ENCODE measurements at places on chromosomes 7 and 10.

DNA sequence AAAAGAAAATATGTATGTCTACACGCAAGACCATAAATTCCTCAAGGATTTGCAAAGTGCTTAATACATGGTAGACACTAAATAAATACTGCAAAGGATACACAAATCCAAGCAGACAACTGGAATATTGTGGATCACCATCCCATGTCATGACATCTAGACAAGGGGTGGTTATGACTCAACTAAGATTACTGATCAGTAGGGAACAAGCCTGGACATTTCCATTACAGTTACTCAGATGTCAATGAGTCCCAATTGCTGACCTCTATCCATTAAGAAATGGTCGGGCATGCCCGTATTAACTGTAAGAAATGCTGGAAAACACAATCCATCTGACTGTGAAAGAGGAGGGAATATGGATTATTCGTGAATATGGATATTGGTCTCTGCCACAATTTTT, 27.6 kb upstream of the RUFY2 start:
- no peak for DNase-seq

DNA sequence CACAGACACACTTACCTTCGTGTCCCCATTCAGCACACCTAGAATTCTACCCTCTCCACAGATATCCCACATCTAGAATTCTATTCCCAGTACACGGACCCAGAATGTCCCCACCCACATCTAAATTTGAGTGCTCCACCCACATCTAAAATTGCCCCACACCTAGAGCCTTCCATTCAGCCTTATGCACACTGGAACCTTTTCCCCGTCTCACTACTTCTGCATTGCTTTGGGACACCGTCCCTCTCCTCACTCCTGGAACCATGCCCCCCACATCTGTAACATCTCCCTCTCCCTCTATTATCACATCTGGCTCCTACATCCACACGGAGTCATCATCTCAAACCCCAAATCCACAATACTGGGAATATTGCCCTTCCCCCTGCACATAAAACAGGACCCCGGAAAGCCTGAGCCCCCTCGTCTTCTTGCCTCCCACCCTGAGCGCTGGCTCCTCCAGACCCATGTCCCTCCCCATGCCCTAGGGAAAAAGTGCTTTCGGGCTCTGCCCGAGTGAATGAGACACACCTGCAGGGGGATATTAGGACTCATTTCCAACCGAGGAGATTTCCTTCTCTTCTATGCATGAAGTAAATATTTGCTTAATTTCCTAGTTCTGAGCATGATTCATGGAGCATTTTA, 125.8 kb upstream of the UNC5B start:
- DNase-seq: no peak

- DNase-seq: no peak
Measured at GRCh38 chr7:70529914-70530585, 601.9 kb upstream of the GALNT17 start.

DNA sequence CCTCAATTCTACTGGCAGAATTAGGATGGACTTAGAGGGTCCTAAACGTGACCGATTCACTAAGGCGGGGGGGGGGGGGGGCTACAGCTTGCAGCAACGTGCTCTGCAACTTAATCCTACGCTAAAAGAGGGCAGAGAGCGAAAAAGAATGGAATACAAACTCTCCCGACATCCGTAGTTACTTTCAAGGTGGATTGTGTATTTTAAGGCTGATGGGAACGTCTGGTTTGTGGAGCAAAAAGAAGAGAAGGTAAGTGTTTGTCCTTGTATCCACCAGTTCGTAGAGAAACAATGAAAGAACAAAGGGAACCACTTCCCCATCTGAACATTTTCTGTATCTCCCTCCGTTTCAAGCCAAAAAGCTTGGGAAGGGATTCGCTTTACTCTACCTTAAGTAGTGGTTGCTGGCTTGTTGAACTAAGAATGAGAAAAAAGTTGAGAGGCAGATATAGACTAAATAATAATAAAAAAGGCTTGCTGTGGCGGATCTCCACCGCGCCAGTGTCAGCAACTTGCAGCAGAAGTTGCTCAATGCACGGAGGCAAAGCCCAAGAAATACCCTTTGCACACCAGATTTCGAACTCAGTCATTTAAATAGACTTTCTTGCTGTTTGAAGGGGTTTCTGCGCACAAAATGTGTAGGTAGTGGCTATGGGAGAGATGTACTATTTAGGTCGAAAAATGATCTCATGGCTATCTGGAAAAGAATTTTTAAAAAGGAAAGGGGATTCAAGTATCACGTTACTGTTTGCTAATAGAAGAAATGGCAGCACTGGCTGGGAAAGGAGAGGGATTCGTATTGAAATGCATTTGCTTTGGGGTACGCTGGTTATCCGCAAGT, 736 bp downstream of the SKIDA1 start:
- no peak for DNase-seq

GRCh38 chr7:134016223-134016941, 110.8 kb upstream of the LRGUK start:
- no peak for DNase-seq

DNA sequence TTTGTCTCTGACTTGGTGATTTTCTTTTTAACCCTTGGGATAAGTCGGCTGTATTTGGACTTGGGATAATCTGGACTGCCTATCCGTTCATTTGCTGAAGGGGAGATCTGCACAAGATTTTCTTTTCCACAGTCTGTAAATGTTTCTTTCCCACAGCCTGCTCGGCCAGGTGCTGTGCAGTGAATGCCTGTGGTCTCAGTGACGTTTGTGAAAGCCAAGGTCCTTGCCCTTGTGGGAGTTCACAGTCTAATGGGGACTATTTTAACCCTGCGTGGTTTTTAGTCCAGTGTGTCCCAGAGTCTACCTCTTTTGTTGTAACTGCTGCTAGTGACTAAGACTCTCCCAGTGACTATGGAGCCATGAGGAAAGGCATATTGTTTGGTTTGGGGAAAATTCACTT, 8.9 kb downstream of the PNLIP start:
- no peak for DNase-seq

- no peak for DNase-seq
Measured at GRCh38 chr10:91287912-91288311, 67.4 kb downstream of the PCGF5 start.

DNA sequence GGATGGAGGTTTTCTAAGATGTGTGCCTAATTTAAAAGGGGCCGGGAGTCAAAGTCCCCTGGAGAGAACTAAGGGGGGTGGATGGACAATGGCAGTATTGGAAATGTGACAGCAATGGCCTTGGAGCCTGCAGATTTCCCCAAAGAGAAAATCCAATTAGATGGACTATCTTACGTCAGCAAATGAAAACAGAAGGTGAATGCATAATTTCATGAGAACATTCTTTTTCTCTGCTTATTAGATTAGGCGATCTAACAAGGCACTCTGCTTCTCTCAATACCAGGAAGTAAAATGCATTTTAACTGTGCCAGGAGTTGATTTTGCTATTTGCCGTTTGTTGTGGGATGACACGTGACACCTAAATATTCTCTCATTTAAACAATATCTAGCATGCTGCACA, 226.6 kb downstream of the ADAM12 start:
- DNase-seq: no peak

- no peak for DNase-seq
Measured at GRCh38 chr7:79822620-79823240, 311.9 kb upstream of the GNAI1 start.

DNA sequence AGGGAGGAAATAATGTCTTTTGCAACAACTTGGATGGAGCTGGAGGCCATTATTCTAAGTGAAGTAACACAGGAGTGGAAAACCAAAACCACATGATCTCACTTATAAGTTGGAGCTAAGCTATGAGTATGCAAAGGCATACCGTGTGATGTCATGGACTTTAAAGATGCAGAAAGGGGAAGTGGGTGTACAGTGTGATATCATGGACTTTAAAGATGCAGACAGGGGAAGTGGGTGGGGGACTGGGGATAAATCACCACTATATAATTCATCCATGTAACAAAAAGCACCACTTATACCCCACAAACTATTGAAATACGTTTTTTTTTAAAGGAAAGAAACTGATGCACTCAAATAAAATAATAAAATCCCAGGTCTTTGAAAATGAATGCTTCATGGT, 29.5 kb downstream of the LYZL2 start:
- DNase-seq: no peak

- DNase-seq: no peak
Measured at GRCh38 chr7:113217314-113217713, 99.0 kb upstream of the SMIM30 start.

GRCh38 chr10:23630376-23630775, 191.5 kb downstream of the OTUD1 start:
- DNase-seq: no peak

DNA sequence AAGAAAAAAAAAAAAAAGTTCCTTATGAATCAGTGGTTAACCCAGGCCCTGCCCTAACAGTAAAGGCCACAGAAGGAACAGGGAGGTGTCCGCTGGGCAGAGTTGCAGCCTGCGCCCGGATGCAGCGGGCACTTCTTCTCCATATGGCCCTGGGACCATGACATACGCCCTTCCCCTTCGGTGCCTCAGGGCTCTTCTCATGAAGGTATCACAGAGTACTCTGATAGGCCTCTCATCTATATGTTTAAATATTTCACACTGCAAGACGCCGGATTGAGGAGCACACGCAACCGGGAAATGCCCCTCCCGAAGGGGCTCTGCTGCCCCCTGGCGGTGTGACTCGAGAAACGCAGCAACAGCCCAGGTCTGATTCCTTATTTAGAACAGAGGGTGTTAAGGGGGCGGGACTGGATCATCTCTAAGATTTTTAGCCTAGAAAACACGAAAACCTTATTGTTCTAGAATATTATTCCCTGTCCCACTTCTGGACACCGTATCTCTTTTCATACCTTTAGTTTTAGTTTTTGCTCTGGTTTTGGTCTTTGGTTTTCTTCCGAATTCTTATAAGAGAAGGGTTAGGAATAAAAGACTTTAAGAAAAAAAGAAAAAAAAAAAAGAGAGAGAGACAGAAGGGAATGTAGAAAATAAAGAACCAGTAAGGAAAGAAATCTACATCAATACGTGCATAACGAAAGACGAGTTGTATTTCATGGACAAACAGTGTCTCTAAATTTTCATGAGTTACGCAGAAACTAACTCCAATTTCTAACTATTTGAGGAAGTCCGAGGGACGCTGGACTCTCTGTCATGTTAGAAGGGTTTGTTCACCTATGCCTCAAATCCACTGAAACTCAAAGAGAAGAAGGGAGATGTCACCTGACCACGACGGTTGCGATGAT, 12.0 kb downstream of the DAGLB start:
- DNase-seq: peak; percentile 88

DNA sequence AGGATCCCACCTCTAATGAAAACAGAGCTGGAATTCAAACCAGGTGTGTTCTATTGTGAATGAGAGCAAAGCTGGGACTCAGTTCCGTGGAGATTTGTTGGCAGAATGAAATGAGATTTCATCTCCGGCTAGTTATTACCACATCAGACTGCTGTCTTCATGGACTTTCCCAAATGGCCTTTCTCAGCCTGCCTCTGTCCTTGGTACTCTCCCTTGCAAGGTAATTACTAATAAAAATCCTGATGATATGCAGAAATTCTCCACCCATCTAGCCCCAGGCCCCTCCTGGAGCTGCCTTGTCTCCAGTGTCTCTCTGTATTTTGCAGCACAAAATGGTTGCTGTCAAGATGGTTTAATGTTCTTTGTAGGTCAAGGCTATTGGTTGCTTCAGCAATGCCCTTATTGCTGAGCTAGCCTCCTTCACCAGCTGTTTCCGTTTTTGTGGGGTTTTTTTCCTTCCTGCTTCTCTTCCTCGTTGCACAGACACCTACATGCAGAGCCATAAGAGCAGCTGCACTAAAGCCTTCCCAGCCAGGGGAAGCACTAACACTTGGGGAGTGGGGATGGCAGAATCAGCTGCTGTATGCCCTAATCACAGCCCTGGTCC, 185.0 kb upstream of the GHITM start:
- no peak for DNase-seq

DNA sequence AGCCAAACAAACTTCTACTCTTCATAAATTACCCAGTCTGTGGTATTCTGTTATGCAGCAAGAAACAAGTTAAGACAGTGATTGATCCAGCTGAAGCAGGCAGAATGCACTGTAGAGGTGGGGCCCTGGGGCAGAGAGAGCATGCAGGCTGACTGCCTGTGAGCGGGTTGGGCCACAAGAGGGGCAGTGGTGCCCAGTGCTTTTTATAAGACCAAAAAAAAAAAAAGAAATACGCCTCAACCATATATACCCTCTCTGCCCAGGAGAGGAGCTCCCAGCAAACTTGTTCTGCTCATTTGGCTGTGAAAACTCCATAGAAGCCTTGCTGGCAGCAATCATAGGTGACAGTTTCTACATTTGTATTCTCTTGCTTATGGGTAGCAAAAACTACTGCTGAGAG, 104.7 kb downstream of the SORBS1 start:
- no peak for DNase-seq

DNA sequence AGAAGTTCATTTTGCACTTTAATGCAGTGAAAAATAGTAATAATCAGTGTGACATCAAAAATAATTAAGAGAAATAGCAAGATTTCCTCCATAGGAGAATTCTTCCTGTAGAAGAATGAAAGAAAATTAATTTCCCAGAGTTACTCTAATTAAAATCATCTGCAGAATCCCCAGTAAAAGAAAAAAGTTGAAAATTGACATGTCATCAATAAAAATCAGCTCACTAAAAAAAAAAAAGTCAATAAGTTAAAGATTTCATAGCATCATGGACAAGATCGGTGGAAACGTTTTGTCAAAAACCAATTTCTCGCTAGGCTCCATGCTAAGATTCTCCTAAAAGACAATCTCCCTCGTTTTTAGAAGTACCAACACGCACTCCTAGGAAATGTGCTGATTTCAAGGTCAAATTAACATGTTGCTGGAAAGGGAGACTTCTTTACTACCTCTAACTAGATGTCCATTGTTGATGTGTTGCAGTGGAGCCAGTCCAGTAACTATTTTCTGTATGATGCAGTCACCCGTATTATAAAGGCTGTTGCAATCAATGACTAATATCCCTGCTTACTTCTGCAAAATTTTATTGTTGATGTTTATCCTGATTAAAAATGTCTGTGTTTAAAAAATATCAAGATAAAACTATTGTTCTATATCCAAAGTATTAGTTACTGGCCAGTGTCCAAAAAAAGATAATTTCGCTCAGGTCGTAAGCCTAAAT, 591.9 kb upstream of the MGMT start:
- no peak for DNase-seq

GRCh38 chr7:117319181-117319580, 3.7 kb downstream of the WNT2 start:
- no peak for DNase-seq

DNA sequence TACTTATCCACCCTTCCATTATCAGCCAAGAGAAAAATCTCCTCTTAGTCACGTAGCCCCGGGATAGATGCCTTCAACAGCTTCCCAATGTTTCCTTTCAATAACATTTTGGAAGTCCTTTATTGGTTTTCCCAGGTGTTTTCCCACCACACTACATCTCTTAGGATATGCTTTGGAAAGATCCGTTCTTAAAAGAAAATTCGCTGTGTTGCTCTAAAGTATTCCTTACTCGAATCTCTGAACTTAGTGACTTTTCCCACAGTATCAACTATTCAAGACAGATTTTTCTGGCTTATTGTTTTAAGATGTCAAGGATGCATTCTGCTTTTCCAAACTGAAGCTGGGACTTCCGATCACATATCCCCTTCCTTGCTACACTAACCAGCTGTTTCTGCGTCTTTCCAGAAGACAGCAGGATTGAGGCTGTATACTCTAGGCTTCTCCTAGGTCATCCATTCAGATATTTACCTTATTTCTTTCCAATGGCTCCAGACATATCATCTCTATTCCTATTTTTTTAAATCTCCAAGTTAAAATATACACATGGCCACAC, 36.5 kb upstream of the SVIL start:
- no peak for DNase-seq

- no peak for DNase-seq
Measured at GRCh38 chr7:131488361-131488760, 68.1 kb downstream of the PODXL start.

All from stimulated activated CD4-positive, alpha-beta T cell treated with anti-CD3 and anti-CD28 coated beads, Interleukin-15, amount 100 ng/mL, for 24 hours (primary cell).